ENCODE measurements at places on chromosomes 1 and 21.

DNA sequence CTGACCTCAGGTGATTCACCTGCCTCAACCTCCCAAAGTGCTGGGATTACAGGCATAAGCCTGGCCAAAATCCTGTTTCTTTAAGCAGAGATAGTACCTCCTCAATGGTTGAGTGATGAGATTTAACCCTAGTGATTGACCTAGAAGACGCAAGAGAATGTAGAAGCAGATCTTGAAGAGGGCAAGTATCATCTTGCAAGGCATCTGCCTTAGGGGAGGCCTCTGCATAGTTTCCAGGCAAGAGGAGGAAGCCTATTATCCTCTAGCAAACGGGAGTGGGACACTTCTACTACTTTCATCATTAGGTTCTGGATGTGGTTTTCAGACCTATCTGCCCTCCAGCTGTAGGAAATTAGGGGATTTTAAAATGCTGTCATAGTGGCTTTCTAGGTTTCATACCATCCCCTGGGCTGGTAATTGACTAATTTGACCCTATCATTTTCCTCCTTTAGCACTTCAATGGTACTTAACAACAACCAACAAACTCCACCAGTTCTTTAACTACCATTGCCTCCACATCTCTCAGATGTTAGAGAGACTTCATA, 10.0 kb upstream of the TRIM62 start:
- DNase-seq, result no peak

GRCh38 chr1:171623651-171624331, 1.7 kb downstream of the MYOCOS start:
- DNase-seq, result no peak

DNA sequence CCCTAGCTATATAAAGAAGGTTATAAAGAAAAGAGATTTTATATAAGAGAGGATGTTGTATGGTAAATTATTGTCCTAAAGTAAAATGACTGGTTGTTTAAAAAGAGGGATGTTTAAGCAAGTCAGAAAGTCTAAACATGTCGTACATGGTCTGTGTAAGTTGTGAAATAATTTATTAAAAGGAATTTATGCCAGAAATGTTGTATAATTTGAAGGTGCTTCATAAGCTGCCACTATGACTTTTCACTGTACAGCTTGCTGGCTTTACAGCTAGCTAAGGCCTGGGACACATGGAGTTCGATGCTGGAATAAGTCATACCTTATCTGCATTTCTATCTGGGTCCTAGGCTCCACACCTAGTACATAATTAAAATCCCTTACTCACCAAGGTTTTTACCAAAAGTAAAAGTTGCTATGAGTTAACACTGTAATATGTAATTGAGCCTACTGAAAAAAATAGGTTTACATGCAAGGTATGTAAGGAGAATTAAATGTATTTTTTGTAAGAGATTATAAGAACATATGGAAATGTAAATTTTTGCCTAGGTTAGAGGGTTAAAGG, 59.0 kb upstream of the EDEM3 start:
- DNase-seq, result no peak

GRCh38 chr1:44903011-44903680, 60.1 kb upstream of the PTCH2 start:
- no peak for DNase-seq

DNA sequence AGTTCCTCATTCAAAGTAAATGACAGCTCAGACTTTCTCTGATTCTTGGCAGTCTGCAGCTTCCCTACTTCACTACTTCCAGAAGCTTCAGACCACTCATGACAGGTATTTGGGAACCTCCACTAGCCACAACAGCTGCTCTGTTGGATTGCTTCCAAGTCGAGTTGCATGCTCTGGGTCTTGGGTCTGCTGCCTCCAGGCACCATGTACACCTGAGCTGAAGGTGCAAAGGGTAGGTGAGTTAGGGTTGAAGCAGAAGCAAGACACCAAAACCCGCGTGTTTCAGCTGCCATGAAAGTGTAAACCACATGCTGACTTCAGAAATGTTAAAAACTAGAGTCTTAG, 62.7 kb downstream of the ZNF684 start:
- DNase-seq, result no peak

GRCh38 chr21:20452935-20453334, 545.3 kb upstream of the NCAM2 start:
- DNase-seq, result no peak

Measured in adrenal gland (tissue), 19 donors.